ENCODE measurements at places on chromosomes 3 and 15.

DNA sequence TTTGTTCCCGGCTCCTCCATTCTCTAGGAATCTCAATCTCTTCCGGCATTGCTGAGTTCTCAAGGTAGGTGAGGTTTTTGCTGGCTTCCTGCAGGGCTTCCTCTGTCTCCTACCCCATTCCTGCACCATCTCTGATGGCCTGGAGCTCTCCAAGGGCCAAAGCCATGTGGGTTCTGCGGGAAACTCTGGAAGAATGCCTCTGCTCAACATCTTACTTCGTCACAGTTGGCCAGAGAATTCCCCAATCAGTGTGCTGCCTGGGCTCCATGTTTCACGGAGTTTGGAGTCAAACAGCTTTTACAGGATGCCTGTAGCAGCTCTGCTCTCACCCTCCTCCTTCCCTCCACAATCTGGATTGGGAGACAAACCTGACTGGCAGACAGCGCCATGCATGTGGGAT lies 253.9 kb upstream of the HES1 start:
- DNase-seq: no peak

- DNase-seq: no peak
Measured at GRCh38 chr15:67415181-67415580, 105.8 kb upstream of the C15orf61 start.

- no peak for DNase-seq
Measured at GRCh38 chr3:178508443-178508825, 27.8 kb upstream of the KCNMB2 start.

- DNase-seq: peak; percentile 75
Measured at GRCh38 chr3:184757022-184757651, 45.3 kb upstream of the MAGEF1 start.

DNA sequence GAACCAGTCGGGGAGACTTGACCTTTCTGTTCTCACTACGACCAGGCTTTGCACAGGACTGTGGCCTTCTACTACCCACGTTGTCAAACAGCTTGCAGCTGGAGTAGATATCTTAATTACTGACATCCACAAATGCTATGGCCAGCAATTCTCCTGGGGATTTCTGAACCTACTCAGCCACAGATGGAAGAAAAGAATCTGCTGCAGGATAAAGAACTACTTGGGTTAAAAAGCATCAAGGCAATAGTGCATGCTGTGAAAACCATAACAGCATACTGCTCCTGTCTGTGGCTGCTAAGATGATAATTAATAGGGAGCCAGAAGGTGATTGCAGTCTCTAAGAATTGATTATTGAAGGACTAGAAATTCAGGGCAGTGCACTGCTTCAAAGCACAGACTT lies 859.2 kb upstream of the SEMA6D start:
- no peak for DNase-seq

DNA sequence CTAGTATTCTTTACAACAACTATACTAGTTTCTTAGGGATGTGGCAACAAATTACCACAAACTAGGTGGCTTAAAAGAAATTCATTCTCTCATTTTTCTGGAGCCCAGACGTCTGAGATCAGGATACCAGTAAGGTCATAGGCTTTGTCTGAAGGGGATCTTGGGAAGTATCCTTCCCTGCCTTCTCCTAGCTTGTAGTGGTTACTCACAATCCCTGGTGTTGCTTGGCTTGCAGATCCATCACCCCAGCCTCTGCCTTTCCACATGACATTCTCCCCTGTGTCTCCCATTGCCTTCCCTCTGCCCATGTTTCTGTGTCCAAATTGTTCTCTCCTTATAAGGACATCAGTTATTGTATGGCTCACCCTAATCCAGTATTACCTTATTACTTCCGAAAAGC lies 24.3 kb upstream of the CLDN1 start:
- DNase-seq: no peak

DNA sequence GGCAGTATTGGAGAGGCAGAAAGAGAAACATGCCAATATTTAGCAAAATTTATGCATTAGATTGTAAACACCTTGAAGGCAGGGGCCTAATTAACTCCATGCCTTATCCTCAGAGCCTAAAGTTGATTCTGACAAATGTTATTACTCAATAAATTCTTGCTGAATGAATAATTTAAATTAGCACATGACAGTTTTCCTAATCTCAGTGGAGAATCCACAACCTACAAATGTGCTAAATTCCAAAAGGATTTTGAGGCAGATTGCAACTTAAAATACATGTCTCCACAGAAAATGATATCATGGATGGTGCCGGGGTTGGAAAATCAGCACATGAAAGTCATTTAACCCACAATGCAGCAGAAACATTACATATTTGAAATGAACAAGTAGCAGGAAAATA lies 41.1 kb upstream of the NANOGP8 start:
- DNase-seq: no peak

DNA sequence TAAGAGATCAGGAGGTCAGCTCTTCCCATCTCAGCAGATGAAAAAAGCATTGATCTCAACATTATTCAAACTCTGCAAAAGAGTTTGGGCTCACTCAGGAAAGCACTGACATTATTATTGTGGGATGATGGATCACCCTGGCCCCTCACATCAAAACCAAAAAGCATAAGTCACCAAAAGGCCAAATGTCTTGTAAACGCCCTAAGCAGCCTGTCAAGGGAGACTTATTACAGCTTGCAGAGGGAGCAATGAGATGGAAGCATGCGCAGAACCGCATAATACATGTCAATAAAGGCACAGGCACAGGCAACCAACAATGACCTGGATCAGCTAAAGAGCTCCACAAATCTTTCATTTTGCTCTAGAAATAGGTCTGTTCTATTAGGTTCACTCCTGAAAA lies 4.6 kb downstream of the FSIP1 start:
- no peak for DNase-seq

DNA sequence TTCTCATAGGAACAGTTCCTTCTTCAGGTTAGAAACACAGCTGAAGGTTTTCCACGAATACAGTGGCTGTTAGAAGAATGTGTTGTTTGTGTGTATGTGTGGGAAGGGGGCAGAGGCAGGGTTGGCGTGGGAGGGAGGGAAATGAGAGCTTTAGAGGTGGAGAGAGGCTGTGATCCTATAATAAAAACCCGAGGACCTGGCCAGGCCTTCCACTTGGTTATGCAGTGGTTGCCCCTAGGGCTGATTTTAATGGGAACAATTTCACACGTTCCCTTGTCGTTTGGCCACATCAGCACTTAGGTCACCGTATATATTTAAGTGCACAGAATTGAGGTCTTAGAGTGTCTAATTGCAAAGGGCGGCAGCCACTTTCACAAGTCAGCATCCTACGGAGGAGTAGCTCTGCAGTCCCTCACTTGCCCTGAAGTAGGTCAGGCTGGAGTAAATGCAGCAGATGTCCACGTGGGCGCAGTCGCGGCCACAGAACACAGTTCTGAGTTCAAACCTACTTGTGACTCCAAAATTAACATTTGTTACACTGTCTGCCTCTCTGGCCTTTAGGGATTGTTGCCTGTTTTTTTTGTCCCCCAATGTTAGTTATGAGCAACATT lies 85.6 kb downstream of the PDCD6IP start:
- DNase-seq: no peak

- DNase-seq: no peak
Measured at GRCh38 chr3:30113906-30114305, 492.5 kb upstream of the TGFBR2 start.

DNA sequence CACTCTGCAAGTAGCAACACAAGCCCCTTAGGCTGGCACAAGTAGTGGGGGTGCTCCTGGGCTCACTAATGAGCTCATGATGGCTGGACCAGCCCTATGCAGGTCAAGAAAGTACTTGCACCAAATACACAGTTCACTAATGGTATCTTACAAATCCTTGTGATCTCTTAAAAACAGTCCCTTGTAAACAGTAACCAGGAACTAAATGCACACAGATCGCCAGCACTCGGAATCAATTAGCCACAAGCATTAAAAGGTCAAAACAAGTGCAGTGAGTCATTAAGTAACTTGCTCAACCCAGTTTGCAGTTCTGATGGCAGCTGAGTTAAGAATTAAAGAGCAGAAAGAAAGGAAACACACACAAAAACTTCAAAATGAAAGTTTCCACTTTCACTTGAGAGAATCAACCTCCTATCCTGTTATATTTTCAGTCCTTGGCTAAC lies 43.2 kb downstream of the ARHGEF3 start:
- DNase-seq: peak; percentile 55

GRCh38 chr3:85835857-85836440 lies 877.2 kb downstream of the CADM2 start:
- no peak for DNase-seq

DNA sequence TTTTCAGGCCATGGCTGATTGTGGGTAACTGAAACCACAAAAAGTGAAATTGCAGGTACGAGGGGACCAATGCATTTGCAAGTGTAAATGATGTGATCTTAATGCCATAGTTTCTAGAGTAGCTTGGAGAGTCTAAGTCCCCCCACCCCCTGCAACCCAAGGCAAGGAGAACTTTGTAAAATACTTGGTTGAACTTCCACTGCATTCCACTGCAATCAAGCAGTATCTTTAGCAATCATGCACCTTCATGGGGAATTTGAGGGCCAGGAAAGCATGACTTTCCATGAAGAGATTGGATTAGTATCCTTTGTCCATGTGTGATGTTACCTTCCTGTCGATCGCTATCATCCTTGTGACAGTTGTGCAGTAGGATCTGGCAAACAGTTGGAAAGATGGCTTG lies 11.4 kb upstream of the CYP8B1 start:
- no peak for DNase-seq

DNA sequence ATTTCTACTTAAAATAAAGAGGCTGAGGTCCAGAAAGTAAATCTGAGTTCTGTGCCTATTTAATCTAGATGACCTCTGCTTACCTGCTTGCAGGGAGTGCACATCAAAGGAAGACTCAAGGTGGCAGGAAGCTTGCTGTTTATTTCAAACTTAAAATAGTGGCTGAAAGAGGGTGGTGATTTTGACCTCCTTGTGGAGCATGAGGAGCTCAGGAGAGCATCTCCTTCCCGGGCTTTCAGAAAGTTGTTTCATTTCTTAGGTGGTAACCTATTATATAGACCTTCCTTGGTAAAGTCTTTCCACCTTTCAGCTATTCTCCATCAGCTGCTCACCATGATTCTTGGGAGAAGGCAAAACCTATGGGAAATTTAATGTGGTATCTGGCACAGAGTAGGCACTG lies 494 bp downstream of the GCSAM start:
- no peak for DNase-seq

GRCh38 chr3:43032646-43033628 lies 53.8 kb downstream of the GASK1A start:
- no peak for DNase-seq

GRCh38 chr3:97830638-97831037 lies 8.8 kb downstream of the CRYBG3 start:
- no peak for DNase-seq

GRCh38 chr3:133477487-133477886 lies 77.6 kb downstream of the BFSP2 start:
- DNase-seq: no peak

DNA sequence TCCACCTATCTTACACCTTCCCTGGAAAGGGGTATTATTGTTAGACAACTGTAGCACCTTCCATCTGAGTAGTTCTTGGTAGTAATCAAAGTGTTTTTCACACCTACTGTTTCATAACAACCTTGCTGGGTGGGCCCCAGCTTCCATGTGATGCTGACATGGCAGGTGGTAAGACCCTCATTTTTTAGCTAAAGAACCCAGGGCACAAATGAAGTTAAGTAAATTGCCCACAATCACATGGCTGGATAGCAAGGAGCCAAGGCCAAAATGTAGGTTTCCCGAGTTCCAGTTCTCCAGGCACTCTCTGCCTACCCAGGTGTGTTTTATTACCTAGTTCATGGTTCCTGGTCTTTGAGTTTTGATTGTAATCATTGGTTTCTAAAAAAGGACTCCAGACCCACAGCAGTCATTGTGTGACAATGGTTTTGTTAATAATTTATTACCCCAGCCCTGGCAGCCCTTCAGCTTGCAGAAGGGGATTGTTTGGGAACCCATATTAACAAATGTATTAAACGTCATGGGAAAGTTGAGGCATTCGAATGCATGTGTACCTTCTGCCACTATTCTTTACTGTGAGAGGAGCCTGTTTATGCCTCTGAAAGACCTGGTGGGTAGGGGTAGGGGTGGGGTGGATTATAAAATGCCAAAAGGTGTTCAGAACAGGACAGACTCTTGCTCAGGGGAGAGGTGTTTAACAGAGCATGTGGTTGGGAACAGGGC lies 222.2 kb upstream of the BHLHE40 start:
- no peak for DNase-seq

GRCh38 chr3:44272191-44272590 lies 30.5 kb downstream of the TOPAZ1 start:
- DNase-seq: no peak

DNA sequence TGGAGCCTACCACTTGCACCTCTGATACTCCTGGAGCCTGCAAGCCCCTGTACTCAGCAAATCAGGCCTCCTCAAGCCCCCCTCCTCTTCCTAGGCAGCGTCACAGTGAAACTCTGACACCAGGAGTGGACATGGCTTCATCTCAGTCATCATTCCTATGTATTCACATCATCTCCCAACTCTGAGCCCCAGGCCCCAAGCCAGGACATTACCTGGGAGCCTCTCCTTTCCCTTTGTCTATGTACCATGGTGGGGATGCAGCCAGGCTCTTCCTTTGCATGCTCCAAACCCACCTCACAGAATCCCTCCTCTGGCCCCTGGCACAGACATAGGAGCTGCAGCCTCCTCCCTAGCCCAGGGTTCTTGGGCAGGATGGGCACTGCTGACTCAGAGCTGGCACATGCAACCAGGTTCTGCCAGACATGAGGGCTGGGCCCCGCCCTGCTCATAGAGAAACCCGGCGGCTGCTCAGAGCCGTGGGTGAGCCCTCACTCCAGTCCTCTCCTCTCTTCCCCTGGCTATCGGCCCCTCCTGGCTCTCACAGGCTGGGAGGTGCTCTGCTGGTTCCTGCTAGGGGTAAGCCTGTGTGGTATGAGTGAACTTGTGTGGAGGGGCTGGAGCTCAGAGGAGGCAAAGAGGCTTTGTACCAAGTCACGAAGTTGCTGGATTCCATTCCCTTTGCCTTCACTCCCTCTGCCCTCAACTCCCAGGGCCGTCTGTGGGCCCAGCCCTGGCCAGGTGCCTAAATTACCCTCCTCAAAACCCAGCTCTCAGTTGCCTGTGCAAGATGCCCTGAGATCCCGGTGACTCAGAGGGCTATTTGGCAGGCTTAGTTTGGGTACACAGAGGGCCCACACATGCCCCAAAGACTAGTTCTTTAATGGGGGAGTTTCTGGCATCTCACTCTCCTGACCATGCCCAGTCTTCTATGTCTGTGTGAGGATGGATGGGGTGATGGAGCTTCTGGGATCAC lies 1.9 kb upstream of the PLCD1 start:
- peak; percentile 50 for DNase-seq

GRCh38 chr3:134922866-134923265 lies 127.8 kb downstream of the EPHB1 start:
- DNase-seq: no peak

- DNase-seq: no peak
Measured at GRCh38 chr3:78901544-78901943, 866.3 kb downstream of the ROBO1 start.

DNA sequence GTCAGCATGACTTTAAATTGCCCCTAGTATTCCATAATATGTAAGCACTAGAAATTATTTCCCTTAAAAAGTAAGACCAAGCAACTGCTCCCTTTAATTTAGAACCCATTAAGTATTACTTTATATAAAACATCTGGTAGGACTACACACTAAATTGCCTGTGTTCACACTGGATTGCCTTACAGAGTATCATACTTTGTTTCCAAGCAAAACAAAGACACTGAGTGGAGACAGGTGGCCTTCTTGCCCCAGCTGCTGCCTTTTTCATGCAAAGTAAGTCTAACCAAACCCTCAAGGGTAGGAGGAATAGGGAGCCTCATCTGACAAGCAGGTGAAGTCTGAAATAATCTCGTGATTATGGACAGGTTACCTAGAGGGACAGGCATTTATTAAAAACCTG lies 87.3 kb downstream of the PEX5L start:
- DNase-seq: no peak

- DNase-seq: no peak
Measured at GRCh38 chr3:114043205-114043604, 13.1 kb downstream of the CCDC191 start.
